ENCODE measurements at places on chromosomes 11 and 22.

- no peak for DNase-seq
Observed at GRCh38 chr11:44066732-44067141, 667 bp downstream of the ACCS start.

GRCh38 chr11:36312611-36313472 lies 16.8 kb downstream of the PRR5L start:
- DNase-seq = no peak

DNA sequence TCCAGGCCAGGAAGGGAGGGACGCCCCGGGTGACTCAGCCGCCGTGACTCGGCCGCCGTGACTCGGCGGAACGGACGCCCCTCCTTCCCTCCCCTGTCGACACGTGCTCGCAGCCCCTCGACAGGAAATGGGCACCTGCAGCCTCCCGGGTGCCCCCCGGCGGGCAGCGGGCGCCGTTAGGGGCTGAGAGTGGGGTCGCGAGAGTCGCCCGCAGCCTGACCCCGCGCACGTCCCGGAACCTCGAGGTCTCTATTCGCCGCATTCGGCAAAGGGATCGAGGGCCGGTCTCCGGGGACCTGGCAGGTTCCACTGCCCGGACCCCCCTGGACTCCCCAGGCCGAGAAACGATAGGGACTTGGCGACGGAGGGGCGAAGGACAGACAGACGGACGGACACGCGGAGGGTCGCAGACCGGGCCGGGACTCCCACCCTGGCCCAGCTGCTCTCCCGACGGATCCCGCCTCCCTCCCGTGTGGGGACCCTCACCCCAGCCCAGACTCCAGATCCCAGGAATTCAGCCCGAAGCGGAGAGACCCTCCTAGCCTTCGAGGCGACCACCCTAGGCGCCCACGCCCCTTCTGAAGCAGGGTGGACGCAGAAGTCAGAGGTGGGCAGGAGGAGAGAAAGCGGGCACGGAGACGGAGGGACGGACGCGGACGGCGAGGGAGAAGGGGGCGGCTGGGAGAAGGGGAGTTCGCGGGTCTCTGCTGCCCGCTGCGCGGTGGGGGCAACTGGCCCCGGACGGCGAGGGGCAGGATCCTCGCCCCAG lies 648 bp downstream of the FOSL1 start:
- peak; percentile 48 for DNase-seq

DNA sequence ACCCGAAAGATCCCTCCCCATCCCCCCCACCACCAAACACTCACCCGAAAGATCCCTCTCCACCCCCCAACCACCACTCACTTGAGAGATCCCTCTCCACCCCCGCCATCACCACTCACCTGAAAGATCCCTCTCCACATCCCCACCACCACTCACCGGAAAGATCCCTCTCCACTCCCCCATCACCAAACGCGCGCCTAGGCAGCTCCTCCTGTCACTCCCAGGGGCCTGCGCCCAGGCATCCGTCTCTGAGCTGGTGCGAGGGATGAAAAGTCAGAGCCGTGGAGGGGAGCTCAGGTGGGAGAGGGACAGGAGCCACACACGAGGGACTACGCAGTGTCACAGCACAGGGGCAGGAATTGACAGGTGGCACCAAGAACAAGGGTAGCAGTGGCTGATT lies 11.5 kb downstream of the KIAA0930 start:
- DNase-seq = no peak

- DNase-seq = no peak
Observed at GRCh38 chr22:27752771-27753170, 48.8 kb downstream of the MN1 start.

- no peak for DNase-seq
Observed at GRCh38 chr11:76637491-76638269, 32.9 kb downstream of the LRRC32 start.

DNA sequence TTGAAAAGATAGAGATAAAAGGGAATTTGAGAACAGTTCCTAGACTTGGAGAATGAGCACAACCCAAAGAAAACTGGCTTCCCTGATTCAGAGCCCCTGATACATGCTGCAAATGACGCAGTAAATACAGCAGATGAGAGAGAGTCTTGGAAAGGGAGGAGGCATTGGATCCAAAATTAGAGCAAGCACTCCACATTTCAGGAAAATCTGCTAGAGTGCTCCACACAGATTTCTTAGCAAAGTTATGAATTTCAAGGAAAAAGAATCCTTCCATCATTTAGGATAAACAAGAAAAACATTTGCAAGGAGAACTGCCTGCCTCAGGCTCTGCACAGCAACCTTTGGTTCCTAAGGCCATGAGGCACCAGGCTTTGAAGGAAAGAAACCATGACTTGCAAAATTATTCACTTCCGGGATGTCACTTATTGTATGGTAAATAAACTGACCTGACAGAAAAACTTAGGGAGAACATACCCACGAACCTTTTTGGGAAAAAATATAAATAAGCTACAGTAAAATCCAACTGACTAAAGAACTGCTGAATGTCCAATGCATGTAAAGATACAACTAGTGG lies 89.8 kb upstream of the RTL6 start:
- no peak for DNase-seq

- no peak for DNase-seq
Observed at GRCh38 chr11:36460220-36460619, 49.9 kb downstream of the TRAF6 start.

DNA sequence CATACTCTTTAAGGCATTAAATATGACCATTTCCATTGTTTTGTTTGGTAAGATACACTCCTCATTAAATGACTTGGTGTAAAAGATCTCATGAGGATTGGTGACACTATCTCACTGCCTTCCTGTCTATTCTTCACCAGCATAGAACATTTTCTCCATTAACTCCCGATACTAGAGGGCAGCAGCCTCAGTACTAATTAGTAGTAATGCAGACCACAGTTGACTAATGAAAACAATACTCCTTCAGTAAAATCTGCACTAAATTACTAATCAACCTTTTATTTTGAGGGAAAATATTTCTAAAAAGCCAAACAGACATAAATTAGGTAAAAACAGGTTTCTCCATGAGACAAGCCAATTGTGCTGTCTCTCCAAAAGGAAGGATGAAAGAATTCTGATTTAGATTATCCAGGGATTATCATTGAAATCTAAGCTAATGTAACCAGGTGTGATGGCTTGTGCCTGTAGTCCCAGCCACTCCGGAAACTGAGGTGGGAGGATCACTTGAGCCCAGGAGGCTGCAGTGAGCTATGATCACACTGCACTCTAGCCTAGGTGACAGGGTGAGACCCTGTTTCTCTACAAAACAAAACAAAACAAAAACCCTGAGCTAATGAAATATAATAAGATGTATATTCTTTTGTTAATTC lies 9.4 kb downstream of the PGM2L1 start:
- peak; percentile 65 for DNase-seq

DNA sequence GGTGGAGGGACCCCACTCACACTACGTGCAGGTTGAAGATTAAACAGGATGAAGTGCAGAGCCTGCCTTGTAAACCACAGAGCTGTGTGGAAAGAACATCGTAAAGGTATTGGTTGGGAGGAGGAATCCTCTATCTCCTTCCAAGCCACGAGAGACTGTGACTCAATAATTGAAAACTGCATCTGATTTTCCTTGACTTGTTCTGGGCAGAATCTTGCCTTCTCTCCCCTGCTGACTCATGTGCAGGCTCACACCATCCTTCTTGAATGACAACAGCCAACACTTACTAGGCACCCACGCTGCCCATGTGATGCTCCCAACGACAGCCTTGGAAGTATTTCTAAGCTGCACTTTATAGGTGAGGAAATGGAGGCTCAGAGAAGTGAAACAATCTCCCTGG lies 563.0 kb downstream of the MIAT start:
- DNase-seq = no peak

DNA sequence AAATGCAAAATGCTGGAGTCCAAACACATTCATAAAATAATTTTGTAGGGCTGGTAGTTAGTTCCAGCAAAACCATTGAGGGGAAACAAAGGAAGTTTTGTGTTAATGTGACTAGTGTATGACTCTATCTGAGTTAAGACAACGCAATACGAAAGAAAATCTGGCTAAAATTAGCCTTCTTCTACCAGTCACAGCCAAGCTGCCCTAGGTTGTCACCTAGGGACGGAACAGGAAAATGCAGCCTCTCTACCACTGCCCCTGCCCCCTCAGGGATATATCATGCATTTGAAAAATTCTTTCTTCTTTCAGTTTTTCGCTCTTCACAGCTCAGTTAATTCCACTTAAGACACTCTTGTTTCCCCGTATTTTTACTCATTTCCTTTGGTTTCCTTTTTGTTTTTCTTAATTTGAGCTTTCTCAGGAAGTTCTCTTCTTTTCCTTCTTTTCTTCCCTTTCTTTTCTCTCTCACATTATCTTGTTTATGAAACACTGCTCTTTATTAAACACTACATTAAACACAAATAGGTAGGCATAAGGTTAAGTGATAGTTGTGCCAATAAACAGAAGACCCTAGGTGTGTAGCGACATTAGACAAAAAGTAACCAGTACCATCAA lies 30.6 kb downstream of the KIRREL3 start:
- DNase-seq = no peak
